ENCODE measurements at places on chromosomes 6 and 20.

- no peak for DNase-seq
Observed at GRCh38 chr6:133051240-133051639, 189.9 kb upstream of the EYA4 start.

GRCh38 chr6:126372626-126373025, 32.7 kb downstream of the CENPW start:
- no peak for DNase-seq

DNA sequence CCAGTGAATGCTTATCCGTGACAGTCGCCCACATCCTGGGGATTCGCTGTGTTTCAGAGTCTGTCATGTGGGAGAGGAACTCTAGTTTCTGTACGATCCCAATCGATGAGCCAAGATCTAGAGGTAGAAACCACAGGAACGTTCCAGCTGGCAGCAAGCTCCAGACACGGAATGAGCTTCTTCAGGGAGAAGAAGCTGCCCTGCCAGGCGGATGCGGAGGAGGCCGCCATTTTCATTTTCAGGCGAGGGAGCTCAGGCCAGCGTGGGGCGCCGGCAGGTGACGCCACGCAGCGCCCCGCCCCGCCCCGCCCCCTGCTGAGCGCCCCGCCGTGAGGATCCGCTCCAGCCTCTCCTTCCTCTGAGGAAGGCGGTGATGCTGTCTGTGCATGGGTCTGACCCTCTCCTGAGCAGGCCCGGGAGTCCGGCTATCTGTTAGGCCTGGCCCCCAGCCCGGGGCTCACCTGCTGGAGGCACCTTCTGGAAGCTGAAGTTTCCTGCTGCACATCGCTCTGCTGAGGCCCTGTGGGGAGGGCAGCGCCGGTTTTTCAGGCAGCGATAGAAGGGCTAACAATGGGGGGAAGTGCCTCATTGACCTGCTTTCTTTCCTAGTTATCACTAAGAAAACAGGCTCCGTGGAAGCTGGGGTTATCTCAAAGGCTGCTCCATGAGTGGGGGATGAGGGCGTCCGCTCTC, 147.5 kb downstream of the ERMARD start:
- no peak for DNase-seq

DNA sequence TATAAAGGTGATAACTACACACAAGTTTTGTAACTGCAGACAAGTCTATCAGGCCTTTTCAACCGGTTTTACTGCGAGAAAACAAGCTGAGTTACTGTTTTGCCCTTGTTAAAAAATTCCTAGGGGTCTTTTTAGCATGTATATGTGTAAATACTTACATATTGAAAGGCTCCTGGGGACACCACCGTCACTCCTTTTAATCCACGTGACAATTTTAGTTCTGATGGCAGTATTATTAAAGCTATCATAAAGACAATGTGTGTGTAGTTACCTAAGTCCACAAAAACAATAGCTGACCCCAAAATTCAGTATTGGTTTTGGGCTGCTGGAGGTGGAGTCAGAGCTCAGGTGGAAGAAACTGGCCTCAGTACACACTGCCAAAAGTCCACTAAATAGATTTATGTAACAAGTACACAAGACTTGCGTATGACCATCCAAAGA, 41.3 kb upstream of the HFE start:
- no peak for DNase-seq

DNA sequence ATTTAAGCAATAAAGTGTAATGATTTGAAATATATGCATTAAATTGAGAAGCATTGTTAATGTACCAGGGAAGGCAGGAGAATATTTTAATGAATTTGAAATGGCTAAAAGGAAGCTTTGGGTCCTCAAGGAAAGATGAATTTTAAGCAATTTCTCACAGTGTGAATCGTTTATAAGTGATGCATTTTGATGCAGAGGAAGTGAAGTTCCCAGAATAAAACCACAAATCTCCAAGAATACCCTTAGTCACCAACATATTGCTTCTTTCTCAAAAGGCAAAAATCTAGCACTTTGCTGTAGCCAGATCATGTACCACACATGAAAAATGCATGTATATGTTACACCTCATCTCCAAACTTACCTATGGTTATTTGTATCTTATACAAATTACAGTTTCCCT, 11.7 kb downstream of the TPD52L1 start:
- no peak for DNase-seq

- no peak for DNase-seq
Observed at GRCh38 chr6:90151576-90152422, 144.8 kb downstream of the BACH2 start.
